Activated T-helper 2 cell treated with anti-CD3 and anti-CD28 coated beads, Interferon-gamma antibody, Interleukin-2, Interleukin-4, amounts not matched to agents 10 μg/mL and 5 μg/mL and 100 μg/mL, durations not matched to agents 14 hours and 24 hours and 36 hours (primary cell): ENCODE measurements at places on chromosomes 5 and 9. TPM values are rescaled to one million over a fixed set of nuclear protein-coding genes. Genes with fewer than 3 reads are reported as not detected.

Gene CDH9
- not detected in 2 replicates for total RNA-seq

Gene LCN9
- not detected in 2 replicates for total RNA-seq

Gene NR2F1
- not detected in 2 replicates for total RNA-seq

Gene IL13
- total RNA-seq = 777 and 830 TPM in 2 replicates

Gene RANBP17
- total RNA-seq = not detected in 2 replicates

Gene BRINP1
- not detected in 2 replicates for total RNA-seq
